ENCODE measurements at places on chromosomes 4 and X.

DNA sequence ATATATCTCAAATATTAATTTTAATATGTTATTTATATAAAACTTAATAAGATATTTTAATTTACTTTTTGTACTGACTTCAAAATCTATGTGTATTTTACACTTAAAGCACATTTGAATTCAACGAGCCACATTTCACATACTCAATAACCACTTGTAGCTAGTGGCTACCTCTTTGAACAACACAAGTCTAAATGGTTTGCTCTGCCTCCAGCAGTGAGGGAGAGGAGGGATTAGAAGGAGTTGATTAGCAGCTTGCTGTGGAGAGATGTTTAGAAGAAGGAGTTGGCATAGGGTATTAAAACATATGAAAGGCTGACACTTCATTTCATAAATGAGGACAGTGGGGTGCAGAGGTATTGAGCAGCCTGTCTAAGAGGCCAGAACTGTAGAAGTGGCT is 124.0 kb downstream of the ARHGAP24 start:
- no peak for DNase-seq

DNA sequence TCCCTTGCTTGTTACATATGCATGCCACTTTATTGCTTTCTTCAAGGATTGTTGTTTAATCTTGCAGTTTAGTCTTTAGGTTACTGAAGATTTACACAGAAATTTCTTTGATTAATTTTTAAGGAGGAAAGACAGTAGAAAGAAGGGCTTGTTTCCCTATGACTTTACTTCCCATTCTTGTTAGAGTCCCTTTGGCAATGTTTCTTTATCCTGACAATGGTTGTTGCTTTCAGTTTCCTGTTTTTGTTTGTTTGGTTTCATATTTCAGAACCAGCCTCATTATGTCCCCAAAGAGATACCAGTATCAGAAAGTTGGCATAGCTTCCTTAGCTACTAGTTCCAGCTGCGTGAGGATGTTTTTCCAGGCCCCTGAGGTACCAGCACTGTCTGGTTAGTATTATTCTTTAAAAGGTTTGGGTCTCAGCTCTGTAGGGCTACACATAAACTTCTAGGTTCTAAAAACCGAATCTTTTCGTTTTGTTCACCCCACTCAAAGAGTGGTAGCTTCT is 61.3 kb upstream of the UNC5C start:
- no peak for DNase-seq

- no peak for DNase-seq
Measured at GRCh38 chr4:48197643-48198237, 63.7 kb upstream of the TXK start.

DNA sequence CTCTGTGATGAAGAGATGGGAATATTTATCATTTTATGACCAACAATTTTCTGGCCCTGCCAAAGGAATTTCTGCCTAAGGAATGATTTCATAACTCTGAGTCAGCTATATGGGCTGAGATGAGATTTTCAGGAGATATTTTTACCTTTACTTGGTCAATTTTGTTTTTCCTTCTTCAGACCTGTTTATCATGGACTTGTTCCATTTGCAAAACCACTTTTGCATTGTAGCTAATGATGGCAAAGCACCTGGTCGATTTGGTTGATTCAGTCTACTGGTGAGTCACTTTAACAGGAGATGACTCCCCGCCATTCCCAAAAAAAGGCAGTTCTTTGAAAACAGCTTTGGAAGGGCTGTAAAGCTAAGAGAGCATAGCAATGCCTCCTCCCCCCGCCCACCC is 53.3 kb downstream of the TEX13A start:
- DNase-seq, result no peak

DNA sequence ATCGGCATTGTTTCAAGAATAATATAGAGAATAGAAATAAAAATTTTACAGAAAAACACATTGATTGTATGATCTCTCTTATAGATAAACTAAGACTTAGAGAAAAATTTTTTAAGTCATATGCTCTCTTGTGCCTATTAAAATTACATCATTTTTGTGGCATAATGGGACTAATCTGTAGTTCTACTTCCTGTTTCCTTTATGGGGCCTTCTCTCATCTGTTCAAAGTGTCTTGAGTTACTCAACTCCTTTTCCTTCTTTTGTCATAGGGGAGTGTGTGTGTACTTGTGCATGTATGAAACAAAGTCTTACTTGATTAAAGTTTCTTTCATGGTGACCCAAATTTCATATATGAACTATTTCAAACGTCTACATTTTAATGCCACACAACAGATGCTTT is 1448.9 kb upstream of the TENM3 start:
- DNase-seq, result no peak

GRCh38 chr4:26996745-26997144 is 136.1 kb downstream of the STIM2 start:
- no peak for DNase-seq

DNA sequence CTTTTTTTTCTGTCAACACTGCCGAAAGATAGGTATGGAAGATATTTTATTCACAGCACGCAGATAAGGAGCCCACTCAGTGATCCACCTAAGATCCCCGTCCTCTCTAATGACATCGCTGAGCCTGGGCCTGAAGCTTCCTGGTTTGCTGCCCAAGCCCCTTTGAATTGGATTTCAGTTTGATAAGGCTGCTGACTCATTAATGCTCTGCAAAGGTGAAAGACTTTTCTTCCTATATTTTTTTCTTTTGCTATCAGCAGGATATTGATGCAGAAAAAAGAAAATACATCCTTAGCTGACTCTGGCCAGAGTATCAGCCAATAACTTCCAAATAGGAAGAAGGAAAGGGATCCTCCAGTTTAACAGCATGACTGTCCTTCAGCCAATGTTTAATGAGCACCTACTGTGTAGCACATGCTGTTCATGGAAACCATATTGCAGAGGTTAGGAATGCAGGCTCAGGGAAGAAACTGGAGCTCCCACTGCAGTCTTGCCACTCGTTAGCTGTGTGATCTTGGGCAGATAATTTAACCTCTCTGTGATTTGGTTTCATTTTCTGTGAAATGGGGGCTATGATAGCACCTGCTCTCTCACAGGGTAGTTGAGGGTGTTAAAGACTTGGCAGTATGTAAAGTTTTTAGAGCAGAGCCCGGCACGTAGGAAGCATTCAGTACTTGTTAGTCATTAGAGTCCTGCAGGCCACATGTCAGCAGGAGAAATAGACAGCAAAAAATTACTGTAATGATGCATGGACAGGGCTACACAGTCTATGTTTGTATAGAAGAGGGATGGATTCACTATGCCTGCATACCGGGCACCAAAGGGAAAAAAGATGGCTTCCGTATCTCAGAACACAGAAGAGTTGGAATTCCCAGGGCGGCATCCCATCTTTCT is 39.3 kb downstream of the EVC start:
- no peak for DNase-seq

DNA sequence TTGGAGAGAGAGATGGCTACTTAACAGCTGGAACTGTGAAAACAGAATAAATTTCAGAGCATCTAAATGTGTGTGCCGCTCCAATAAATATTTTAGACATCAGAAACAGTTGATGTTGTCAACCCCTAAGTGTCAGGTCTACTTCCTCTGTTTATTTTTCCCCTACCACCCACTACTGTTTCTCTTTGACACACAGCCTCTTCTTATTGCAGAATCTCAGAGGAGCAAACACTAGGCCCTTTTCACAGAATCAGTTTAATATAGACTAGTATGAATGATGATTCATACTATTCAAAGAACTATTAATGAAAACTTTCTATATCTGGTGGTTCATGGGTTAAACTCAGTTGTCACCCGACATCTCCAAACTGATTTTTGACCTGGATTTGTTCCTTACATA is 33.9 kb downstream of the NAA11 start:
- DNase-seq, result no peak

GRCh38 chrX:77788050-77788449 is 2.0 kb upstream of the ATRX start:
- DNase-seq, result no peak

- DNase-seq, result no peak
Measured at GRCh38 chr4:8523766-8524165, 56.4 kb upstream of the GPR78 start.

GRCh38 chr4:113106108-113106507 is 56.7 kb downstream of the ANK2 start:
- no peak for DNase-seq

GRCh38 chr4:136831553-136831952 is 700.7 kb downstream of the PCDH18 start:
- DNase-seq, result no peak

GRCh38 chr4:138669479-138670315 is 345.9 kb upstream of the NOCT start:
- no peak for DNase-seq

DNA sequence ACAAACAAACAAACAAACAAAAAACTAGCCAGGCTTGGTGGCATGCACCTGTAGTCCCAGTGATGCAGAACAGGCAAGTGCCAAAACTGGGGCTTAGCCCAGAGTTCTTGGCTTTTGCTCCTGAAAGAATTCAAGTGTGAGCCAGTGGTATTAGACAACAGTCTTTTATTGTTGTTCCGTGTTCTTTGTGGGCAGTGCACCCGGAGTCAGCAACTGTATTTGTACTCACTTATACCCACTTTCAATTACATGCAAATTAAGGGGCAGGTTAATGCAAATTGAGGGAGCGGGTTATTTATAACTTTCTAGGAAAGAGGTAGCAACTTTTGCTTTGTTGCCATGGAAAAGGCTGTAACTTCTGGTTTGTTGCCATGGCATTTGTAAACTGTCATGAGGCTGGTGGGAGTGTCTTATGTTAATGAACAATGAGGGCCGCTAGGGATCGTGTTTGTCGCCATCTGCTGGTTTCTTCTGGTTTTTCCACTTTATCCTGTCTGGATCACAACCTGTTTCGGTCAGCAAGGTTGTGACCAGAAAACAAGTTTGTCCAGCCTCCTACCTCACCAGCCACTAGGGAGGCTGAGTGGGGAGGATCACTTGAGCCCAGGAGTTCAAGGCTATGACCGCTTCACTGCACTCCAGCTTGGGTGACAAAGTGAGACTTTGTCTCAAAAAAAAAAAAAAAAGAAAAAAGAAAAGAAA is 88.8 kb upstream of the ESX1 start:
- peak; percentile 93 for DNase-seq

- peak; percentile 2 for DNase-seq
Measured at GRCh38 chrX:147602176-147602696, 309.5 kb upstream of the FMR1 start.

GRCh38 chr4:80322716-80323115 is 12.8 kb upstream of the CFAP299 start:
- no peak for DNase-seq

GRCh38 chrX:136752796-136753195 is 27.9 kb downstream of the ARHGEF6 start:
- DNase-seq, result no peak

DNA sequence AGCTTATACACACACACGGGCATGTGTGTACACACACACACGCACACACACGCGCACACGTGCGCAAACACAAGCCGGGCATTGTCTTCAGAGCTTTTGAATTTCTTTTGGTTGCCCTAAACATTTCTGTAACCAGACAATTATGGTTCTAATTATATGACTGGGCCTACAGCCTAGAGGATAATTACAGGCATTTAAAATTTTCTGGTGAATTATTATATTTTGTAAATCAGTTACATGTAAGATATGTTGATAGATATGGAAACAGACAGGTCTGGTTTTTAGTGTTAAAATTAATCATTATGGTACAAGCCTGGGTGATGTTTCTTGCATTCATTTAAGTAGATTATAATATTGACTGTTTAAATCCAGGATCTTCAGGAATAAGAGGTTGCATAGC is 1120.5 kb downstream of the ADGRL3 start:
- no peak for DNase-seq

GRCh38 chr4:8395504-8396296 is 44.8 kb downstream of the ACOX3 start:
- DNase-seq, result no peak

DNA sequence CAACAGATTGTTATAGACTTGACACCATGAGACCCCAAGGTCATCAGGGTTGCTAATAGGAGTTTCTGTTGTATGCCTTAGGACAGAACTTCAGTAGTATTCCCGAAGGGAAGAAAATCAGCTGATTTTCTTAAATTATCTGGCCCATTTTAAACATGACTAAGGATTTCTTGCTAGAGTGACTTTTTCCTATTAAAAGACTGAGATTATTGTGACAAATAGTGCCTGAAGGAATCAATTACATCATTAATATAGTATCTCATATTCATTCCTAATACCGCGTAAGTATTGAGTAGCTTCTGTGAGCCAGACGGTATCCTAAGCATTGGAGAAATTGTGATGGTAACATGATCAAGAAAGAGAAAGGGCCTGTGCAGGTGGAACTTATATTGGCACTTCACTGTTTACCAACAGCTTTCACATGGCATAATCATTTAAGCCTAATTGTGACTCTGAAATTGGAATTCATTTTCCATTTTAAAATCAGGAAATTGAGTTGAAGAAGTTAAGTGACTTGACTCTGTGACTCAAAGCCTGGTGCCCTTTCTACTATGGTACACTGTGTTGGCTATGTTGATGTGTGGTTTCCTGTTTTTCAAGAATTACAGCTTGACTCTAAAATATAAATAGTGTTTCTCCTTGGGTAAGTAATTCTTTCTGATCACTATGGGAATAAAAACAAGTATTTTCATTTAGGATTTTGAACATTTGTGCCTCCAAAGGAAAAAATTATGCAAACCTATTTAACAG is 4.1 kb downstream of the AFF1 start:
- DNase-seq, result no peak

DNA sequence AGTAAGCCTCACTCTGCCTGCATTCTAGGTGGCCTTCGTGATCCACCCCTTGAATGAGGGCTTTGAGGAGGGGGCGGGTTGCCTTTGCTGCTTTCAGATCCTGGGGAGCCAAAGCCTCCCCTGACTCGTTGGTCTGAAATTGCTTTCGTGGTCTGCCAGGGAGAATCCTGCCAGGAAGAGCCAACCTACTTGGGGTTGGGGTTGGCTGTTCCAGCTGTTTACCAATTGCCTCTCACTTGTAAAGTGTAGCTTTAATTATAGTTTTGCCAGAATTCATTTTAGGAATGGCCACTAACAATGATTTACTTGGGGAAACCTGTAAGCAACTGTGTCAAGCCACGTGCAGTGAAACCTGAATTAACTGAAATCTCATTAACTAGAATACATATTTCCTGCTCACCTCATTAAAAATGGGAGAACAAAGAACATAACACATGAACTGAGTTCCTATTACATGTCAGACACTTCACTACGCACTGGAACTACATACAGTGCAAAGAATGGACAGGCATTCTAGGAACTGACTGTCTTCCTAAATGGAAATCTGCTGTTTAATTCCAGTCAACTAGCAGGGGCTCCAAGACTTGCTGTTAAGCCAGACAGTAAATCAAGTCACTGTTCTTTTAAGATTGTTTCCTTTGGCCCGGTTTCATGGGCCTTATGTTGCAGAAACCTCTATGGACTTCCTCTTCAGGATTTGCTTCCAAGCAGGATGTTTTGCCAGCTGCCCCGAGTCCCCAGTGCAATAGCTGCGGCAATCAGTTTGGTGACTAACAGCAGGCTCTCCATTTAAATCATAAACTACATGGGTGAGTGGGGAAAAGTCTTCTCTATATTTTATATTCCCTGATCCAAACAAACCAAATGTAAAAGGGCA is 16.4 kb upstream of the NKRF start:
- no peak for DNase-seq

GRCh38 chrX:28843817-28844216 is 256.6 kb downstream of the IL1RAPL1 start:
- DNase-seq, result no peak

- no peak for DNase-seq
Measured at GRCh38 chr4:54017308-54017707, 47.1 kb downstream of the CHIC2 start.

GRCh38 chr4:110618581-110619462 is 4.1 kb downstream of the PITX2 start:
- peak; percentile 71 for DNase-seq
